ENCODE measurements at places on chromosomes 16 and 17.

DNA sequence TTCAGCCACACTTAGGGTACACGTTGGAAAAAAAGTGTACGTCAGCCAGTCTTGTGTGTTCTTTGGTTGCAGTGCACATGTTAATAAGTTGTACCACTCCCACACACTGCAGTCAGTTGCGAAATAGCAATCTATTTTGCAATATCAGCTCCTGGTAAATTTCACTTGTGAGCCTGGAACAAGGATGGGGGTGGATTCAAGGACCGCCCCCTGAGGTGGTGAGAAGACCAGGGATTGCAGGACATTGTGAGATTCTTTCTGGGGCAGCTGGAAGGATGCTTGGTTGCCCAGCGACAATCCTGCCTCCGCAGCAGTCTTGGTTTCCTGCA, 78.6 kb upstream of the ZFHX3 start:
- DNase-seq = peak; percentile 55

DNA sequence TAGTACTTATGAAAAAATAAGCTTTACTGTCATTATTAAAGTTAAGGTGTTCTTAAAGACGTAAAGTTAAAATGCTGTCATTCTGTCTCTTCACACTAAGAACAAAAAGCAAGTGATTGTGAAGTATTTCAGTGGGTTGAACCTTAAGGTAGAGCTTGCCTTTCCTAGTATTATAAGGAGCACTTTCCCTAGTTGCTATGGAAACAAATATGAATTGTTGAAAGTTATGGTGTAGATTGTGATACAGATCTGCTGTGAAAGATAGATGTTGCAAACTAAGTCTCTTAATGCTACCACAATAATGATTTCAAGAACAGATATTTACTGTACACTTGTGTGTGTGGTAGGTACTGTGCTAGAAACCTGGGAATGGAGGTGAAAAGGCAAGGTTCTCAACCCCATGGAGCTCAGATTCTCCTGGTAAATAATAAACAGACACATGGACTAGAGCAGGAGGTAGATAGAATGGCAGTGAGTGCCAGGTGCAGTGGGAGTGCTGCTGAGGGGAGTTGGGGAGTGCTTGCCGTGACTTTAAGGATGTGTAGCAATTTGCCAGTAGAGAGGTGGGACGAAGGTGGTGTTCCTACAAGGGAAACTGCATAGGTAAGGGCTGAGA, 34.7 kb downstream of the MRTFB start:
- DNase-seq = no peak

DNA sequence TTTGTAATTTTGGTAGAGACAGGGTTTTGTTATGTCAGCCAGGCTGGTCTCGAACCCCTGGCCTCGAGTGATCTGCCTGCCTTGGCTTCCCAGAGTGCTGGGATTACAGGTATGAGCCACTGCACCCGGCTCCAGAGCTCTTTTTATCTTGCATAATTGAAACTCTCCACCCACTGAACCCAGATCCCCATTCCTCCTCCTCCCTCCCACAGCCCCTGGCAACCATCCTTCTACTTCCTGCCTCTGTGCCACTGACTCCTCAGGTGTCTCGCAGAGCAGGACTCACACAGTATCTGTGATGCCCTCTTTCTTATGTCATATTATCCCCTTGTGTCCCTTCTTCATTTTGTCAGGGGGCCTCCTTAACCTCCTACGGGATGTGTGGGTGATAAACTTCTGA, 340.7 kb downstream of the SLC39A11 start:
- no peak for DNase-seq

DNA sequence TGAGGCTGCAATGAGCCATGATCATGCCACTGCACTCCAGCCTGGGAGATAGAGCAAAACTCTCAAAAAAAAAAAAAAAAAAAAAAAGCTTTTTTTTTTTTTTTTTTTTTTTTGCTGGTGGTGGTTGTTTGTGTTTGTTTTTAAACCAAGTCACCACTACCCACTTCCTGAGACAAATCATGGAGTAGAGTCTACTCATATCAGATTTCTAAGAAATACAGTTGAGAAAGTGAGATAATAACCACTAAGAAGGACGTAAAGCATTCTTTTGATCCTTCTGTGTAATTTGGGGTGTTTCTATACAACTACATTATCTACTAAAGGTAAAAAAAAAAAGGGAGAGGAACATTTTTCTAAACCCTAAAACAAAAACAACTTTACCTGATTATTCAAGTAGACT, 38.0 kb downstream of the AXIN2 start:
- DNase-seq = no peak

- no peak for DNase-seq
Measured at GRCh38 chr16:71803305-71803690, 5.3 kb downstream of the AP1G1 start.

- no peak for DNase-seq
Measured at GRCh38 chr16:86022381-86022960, 123.5 kb downstream of the IRF8 start.

DNA sequence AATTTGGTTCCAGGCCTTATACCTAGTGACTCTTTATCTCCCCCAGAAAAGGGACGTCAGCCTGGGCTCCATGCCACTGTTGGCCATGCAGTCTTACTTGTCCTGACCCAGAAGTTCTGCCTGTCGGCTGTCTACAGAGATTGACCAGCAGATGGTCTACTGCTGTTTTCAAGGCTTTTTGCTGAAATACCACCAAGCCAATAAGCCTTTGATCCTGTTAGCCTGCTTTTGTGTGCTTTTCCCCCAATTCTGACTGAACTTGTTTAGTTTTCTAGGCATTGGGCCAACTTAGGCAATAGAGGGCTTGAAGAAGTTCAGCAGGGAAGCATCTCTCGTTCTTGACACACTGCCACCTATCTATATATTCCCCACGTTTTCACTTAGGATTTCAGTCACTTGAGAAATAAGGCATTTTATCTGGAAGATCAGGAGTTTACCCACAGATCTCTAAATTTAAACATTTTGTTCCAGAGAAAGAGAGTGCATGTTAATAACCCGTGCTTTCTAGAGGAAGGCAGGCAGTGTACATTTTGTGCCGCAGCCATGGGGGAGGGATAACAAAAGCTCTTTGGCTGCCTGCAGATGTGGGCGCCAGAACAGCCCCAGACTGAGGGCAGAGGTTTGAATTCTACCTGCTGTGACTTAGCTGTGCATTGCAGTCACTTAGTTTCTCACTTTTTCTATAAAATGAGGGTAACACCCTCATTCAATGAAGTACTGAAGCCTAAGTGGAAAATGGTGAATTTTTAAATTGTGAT, 12.3 kb upstream of the CARMIL2 start:
- no peak for DNase-seq

DNA sequence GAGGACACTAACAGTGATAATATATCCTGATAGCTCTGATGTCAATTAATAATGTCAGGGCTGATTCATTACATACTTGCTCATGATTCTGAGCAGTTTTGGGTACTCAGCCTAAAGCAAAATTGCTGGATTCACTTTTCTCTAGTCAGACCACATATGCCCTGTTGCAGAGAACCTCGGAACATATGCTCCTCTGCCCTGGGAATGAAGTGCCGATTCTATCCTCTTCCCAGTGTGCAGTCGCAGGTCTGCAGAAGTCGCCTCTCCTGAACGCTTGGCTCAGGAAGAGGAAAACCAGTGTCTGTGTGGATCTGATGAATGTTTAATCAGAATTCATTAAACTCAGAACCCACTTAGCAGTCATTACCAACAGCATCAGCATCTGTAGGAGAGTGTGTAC, 34.5 kb downstream of the ABCC12 start:
- DNase-seq = peak; percentile 37

DNA sequence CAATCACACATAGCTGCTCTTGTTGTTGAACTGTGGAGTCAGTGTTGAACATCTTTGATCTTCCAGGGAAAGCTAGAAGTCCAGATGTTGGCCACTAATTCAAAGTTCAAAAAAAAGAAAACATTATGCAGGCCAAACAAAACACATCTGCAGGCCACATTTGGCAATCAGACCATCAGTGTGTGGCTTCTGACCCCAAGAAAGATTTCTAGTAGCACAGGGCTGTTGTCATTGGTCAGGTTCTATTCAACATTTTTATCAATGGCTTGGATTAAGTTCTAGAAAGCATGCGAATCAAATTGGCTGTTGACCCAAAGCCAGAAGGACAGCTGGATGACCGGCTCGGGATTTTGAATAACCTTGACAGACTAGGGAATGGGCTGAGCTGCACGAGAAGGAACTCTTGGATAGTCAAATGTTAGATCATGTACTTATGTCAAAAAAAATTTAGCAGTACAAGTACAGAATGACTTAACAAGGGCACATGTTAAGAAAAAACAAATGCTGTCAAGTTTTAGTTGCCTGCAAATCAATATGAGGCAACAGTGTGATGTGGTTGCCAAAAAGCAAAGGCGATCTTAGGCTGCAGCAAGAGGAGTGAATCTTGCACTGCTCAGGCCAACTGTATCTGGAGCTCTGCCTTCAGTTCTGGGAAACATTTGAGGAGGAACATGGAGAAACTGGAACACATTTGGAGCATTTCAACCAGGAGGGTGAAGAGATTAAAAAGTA, 187.6 kb downstream of the RGS9 start:
- no peak for DNase-seq

GRCh38 chr17:47324224-47325020, 667 bp downstream of the EFCAB13 start:
- DNase-seq = peak; percentile 66

All from EH (cell line).